Activated naive CD4-positive, alpha-beta T cell (primary cell): ENCODE measurements at places on chromosomes 2 and 18.

- no peak for DNase-seq
These were observed 181.4 kb downstream of the MYO5B start for GRCh38 chr18:50013363-50014138.

GRCh38 chr2:198232281-198232680 lies 427.9 kb downstream of the PLCL1 start:
- no peak for DNase-seq

GRCh38 chr2:235493402-235493774 lies 455 bp upstream of the AGAP1 start:
- no peak for DNase-seq

- DNase-seq, result no peak
These were observed 649.3 kb upstream of the SOX11 start for GRCh38 chr2:5042666-5043440.

- DNase-seq, result no peak
These were observed 136.2 kb downstream of the CERS6 start for GRCh38 chr2:168592181-168592831.

DNA sequence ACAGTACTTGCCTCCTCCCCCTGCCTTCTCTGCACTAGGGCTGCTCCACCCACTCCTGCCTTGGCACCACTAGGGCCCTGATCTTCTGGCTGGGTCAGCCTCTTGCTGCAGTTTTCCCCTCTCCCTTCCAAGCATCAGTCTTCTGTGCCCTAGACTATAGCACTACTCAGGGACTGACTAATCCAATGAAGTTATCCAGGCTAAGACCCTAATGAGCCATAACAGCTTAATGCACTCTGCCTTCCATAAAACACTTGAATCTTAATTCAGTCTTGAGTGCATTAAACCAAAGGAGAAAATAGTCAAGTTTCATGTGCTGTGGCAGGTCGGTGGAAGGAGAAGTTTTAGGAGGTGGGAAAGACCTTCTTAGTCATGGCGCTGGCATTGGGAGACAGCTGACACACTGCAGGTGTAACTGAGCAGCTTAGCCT lies 95.7 kb downstream of the BIN1 start:
- DNase-seq, result no peak

DNA sequence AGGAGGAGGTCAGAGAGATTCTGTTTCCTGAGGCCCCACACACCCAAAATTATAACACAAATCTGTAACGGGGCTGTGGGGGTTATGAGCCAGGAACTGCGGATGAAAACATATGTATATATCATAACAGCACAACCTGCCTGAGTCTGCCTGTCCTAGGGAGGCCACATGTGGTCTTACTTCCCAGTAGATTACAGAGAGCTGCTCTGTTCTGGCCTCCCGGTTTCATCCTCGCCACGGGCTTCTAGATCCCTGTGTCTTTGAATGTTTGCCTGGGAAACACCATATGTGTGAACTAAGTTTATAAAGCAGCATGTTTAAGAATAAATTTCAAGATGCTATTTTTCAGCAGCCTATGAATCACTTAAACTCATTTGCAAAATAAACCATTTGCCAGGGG lies 124.0 kb downstream of the TMEM200C start:
- no peak for DNase-seq

DNA sequence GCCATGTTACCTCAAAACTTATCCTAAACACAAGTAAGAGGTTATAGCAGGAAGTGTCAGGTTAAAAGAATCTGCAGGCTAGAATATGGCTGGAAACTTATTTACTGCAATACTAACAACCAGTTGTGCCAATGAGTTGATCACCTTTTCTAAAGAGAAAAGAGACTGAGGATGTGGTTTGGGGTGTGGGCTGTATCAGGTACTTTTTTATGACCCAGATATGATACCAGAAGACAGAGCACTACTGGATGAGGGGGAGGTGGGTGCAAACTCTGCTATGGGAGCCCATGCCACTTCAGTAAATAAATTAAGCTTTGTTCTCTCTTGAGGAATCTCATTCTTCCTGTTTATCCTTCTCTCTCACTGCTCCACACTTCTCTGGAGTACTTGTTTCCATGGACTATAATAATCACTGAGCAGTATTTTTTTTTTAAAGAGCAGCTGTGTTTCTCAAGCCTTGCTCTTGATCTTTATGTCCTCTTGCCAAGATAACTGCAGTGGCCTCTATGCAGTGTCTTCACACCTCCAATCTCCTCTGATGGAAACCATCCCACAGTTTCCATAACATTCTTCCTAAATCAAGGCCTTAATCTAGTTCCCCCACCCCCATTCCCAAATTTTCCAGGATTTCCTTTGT lies 51.2 kb upstream of the NOSTRIN start:
- DNase-seq, result no peak

DNA sequence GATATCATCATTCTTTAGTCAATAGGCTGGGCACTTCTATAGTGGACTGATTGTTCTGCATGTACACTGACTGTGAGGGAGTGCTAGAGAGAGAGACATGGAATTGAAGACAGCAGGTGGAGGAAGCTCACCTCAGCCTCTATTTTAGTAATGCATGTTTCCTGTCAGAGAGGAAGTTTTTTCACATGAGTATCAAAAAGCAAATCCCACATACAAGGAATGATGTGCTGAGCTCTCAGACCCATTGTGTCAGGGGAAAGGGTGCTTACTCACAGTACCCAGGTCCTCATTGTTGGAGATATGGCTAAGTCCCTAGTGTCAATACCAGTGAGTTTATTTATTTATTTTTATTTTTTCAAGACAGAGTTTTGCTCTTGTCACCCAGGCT lies 9.9 kb upstream of the CDK15 start:
- no peak for DNase-seq

DNA sequence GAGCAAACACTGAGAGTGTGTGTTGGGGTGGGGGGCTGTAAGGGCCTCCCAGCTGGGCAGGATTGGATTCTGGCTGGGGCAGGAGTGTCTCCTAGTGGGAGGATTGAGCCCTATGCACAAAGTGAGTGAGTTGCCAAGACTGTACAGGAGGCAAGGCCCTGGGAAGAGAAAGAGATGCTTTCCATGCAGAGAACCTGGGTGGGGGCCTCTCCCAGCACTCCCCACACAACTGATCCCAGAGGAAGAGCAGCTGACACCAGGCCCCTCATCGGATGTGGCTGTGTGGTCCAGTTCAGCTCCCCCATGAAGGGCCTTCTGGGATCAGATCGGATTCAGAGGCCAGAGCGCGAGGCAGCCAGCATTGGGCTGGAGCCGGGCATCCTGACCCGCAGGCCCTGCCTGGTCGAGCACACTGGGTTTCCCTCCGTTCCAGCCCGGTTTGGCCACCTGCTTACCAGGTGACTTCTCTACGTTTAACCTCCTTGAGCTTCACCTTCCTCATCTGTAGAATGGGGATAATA lies 49.4 kb upstream of the FAHD2A start:
- no peak for DNase-seq

DNA sequence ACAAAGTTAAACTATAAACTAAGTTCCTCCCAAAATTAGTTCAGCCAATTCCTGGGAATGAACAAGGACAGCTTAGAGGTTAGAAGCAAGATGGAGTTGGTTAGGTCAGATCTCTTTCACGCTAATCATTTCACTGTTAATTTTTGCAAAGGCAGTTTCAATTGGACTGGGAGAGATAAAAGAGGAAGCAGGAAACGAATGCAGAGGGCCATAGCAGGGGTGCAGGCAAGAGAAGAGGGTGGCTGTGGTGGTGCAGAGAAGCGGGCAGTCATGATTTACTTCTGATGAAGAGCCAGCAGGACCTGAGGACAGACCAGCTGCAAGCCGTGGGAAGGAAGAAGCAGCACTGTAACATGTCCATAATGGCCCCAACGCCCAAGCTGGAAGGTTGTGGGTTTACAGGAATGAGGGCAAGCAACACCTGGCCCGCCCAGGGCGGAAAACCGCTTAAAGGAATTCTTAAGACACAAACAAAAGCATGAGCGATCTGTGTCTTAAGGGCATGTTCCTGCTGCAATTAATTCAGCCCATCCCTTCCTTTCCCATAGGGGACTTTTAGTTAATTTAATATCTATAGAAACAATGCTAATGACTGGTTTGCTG lies 4.1 kb upstream of the RMP24 start:
- DNase-seq, result no peak

- DNase-seq, result no peak
These were observed 42.0 kb downstream of the NDUFA10 start for GRCh38 chr2:239983004-239983778.

DNA sequence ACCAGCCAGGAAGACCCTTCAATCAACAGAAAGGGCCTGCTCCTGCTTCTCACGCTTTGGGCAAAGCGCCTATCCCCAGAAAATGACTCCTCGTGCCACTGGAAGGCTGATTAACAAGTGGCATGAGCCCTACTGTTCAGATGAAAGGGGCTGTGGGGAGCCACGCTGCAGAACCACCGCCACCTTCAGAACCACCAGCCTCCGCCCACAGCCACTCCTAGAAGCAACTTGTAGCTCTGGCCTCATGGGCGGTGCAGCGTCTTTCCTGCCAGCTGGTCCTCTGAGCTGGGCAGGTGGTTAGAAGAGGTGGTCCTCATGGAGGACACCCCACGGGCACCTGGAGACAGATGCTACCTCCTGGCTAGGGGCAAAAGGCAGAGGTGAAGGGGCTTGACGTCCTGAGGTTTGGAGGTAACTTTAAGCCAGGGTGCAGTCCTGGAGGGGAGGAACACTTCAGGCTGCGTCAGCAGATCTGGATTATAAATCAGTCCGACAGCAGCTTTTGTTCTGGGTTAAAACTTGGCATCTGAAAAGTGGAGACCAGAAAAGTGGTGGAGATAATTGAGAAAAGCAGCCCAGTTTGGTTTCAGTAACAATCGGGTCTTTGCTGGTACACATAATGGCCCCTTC lies 861 bp upstream of the SEMA4C start:
- no peak for DNase-seq

- DNase-seq, result peak; percentile 42
These were observed 56.7 kb upstream of the ACKR3 start for GRCh38 chr2:236512902-236513435.

DNA sequence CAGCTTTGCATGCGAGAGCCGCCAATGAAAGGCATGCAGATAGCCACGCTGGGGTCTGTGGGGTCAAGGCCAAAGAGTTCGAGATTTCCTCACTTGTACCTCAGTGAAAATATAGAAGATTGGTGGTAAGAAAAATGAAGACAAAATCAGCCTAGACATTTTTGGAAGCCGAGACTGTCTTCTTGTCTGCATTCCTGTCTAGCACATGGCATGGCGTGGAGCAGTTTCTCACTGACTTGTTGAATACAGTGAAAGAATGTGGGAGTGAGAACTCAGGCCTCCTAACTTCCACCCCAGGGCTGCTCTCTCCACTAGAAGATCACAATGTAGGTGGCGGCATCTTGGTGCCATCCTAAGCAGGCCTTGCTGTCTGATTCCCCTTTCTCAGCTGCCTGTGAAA lies 740.8 kb upstream of the HS6ST1 start:
- DNase-seq, result no peak

DNA sequence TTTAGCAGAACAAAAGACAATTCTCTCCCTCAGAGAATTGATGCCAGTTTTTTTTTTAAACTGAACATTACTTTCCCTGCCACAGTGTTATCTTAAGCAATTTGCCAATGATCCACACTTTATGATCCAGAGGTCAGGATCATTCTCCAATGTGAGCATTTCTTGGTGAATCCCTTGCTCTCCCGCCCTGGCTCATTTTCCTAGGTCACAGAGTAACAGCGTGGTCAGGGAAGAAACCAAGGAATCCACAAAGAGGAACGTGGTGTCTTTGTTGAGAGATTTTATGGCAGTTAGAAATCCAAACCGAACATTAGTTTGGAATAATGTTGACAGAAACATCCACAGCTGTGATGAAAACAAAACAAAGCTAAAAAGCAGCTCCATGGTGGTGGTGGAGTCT lies 250.3 kb downstream of the TTC32 start:
- no peak for DNase-seq

DNA sequence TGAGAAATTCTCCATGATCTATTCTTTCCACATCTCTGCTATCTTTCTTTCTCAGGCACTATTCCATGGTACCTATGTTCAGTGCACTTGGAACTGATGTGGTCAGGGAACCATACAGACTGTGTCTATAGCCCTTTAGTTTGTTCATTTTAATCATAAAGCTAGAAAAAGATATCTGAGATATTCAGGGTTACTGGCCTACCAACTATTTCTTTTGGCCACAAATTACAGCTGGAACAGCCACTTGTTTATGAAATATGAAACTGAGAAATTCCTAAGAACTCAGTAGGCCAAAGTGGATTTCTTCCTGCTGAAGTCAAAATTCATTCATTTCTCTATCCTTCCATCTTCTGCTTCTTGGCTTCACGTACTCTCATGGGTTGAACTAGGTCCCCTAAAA lies 22.8 kb upstream of the LYPD1 start:
- DNase-seq, result no peak

DNA sequence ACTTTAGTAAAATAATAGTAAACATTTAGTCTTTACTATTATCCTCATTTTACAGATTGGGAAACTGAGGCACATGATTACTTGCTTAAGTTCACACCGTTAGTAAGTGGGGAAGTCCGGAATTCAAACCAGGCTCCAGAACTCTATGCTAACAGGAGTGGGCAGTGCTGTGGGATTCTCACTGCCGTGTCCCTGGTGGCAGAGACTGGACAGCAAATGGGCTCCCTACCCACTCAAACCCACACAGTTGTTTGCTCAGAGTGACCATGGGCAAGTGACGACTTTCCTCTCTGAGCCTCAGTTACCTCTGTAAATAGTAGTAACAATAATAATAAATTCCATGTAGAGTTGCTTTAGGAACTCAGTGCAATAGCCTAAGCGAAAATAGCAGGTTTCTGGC lies 24.0 kb downstream of the MAIP1 start:
- DNase-seq, result no peak

- no peak for DNase-seq
These were observed 86.5 kb upstream of the ACAA2 start for GRCh38 chr18:49899657-49900330.

DNA sequence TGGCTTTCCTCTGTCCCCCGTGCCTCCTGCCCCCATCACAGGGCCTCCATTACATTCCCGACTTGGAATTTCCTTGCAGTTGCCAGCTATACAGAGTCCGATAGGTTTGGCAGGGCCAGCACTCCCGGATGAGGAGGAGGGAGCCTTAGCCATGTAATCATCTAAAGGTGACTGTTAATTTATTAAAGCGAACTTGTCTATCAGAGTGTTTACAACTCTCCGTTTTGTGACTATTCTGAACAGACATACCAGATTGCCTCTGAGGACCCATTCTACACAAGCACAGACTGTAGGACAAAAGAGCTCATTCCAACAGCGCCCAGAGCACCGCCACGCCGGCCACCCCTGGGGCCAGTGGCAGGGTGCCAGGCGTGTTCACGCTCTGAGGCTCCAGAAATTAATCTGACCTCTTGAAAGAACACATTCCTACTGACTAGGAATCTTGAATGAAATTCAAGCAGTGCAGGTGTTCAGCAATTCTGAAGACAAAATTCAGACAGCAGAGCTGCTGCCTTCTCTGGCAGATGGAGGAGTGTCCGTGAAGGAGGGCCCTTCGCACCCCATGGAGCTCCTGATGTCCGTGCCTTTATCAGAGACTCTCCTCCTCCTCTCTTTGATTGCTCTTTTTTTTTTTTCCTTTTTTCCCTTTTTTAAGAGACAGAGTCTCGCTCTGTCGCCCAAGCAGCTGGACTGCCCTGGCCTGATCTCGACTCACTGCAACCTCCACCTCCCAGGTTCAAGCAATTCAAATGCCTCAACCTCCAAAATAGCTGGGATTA lies 58.1 kb upstream of the RALBP1 start:
- DNase-seq, result no peak
